ENCODE measurements at places on chromosomes 16 and 17.

GRCh38 chr17:43976963-43977837 lies 23.5 kb upstream of the PYY start:
- DNase-seq: no peak

- DNase-seq: no peak
Measured at GRCh38 chr17:41539979-41540701, 12.0 kb upstream of the KRT19 start.

DNA sequence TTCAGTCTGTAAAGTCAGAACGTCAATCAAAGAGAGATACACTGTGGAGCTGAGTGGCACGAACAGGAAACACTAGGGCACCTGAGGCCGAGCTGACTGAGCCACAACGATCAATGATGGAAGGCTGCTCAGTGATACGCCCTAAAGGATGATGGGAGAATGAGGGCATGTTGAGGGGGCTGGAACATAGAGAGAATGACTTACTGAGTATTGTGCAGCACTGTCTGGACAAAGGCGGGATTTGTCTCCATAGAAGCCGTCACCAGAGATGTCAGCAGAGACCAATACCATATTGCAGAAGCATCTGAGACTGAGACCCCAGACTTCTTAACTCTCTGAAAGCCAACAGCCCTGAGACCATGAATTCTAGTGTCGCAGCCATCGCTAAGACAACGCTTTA lies 33.4 kb downstream of the ZZEF1 start:
- DNase-seq: no peak

DNA sequence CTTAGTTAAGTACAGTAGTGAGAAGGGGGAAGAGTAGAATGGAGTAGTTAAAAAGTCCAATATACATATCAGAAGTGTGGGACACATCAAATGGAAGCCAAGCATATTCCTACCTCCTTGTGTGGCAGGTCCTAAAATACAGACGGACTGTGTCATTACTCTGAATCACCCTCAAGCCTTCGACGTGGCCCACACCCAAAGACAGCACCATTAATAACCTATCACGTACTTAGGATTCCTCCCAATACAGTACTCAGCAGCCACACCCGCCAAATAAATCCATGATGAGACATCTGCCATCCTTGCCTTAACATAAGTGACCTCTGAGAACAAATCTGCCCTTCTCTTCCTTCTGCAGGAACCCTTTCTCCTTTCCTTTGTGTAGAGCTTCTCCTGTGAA lies 38.9 kb downstream of the UBE2G1 start:
- no peak for DNase-seq

- DNase-seq: no peak
Measured at GRCh38 chr16:35744726-35745125, 2285.3 kb downstream of the TP53TG3F start.

DNA sequence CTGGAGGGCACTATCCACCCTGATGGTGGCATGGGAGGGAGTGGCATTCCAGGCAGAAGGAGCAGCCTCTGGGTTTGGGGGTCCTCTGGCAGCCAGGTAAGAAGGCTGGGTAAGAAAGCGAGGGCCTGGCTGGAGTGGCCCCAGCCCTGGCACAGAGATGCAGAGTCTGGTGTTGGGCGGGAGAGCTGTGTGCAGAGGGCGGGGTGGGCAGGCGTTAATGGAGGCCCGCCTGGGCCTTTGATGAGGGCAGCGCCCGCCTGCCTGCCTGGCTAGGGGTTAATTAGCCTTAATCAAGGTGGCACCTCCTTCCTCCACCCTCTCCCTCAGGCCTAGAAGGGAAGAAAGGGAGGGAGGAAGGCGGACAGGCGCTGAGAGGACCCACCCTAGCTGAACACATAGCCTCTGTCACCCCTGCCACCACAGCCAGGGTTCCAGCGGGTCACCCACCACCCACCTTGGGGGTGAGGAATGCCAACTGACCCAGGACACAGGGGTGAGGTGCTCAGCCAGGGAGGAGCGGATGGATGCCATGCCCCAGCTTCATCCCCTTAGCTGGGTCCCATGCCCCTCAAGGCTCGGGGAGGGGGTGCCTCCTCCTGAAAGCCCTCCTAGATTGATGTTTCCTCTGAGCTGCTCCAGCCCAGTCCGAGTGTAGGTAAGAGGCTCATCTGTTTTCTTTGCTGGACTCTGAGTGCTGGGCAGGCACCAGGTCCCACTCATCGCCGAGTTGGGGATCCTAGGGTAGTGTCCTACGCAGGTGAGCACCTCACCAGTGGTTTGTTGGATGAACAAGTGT lies 13.4 kb upstream of the FAM83G start:
- DNase-seq: no peak

DNA sequence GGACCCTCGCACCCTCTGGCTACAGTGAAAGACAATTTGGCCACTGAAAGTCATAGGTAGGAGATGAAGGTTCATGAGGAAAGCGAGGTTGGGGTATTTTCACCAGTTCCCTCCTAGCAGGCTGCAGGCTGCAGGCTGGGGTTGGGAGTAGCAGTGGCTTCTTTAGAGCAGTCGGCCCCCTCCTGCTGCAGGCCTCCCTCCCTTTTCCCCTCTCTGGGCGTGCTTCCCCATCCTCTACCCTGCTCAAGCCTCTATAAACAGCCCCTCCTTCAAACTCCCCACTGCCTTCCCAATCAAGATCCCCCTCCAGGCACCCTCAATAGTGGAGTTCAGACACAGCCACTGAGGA lies 41.8 kb downstream of the GAS7 start:
- no peak for DNase-seq

Data from left forelimb (tissue), 1 donor.